ENCODE measurements at places on chromosomes 1 and 21. TPM values are rescaled to one million over a fixed set of nuclear protein-coding genes. Genes with fewer than 3 reads are reported as not detected.

ELF3 gene
- total RNA-seq: 1,050 TPM

OMA1 gene
- 7.9 TPM for total RNA-seq

ZNF697 gene
- total RNA-seq: 1.8 TPM

AMY2A gene
- total RNA-seq: not detected

KIAA0040 gene
- 5.8 TPM for total RNA-seq

FCRL2 gene
- total RNA-seq: not detected

C21orf58 gene
- 14.7 TPM for total RNA-seq
